ENCODE measurements at places on chromosomes 5 and 9.

- DNase-seq = no peak
Measured at GRCh38 chr5:135279328-135279727, 119.7 kb downstream of the MACROH2A1 start.

- no peak for DNase-seq
Measured at GRCh38 chr9:37329576-37329975, 92.9 kb upstream of the GRHPR start.

DNA sequence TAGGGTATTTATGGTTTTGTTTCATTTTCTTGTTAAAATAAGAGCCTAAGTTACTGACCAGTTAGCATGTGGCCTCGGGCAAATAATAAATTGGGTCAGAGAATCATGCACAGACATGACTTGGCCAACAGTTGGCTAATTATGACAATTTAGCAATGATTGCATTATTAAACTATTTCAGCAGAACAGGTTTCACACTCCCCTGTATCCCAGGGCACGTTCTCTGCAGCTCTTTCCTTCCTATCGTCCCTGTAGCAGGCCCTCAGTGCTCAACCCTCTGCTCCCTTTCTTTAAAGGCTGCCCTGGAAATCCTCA lies 167.9 kb downstream of the TSSK1B start:
- no peak for DNase-seq

GRCh38 chr5:141560151-141560550 lies 58.6 kb downstream of the DIAPH1 start:
- no peak for DNase-seq

DNA sequence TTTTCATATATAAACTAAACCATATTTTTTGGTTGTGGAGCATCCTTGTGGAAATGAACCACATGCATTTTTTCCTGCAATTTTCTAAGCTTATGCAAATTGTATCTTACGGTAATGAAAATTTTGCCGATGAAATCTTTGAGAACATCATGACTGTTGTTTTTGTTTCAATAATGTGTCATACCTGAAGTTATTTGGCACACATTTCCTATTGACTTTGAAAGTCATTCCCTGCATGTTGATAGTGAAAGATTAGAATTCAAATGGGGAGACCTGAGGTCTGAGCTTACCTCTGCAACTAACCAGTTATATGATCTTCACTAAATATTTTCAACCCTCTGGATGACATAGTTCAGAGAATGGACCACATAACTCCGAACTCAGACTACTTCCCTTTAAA lies 88.5 kb downstream of the PRR16 start:
- no peak for DNase-seq

GRCh38 chr5:152051499-152052454 lies 127.1 kb upstream of the GLRA1 start:
- peak; percentile 80 for DNase-seq

DNA sequence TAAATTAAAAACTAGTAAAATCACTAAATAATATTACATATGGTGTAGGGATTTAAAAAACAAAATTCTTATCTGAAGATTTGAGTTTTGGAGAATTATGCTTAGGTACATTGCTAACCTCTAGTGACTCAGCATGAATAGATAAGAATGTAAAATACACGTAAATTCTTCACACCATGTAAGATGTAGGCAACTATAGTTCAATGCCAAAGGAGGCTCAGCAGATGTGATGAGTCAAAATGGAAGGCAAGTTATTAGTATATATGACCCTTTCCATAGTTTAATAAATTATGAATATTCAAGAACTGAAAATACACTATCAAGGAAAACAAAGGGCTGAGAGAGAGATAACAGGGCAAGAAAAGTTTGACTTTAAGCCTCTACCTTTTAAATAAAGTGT lies 79.0 kb downstream of the MRPS30 start:
- DNase-seq = no peak

GRCh38 chr9:92275541-92275940 lies 18.0 kb downstream of the IARS1 start:
- DNase-seq = no peak

- DNase-seq = no peak
Measured at GRCh38 chr5:41371738-41372137, 138.7 kb downstream of the PLCXD3 start.

- no peak for DNase-seq
Measured at GRCh38 chr5:88377705-88378656, 109.3 kb upstream of the TMEM161B start.

DNA sequence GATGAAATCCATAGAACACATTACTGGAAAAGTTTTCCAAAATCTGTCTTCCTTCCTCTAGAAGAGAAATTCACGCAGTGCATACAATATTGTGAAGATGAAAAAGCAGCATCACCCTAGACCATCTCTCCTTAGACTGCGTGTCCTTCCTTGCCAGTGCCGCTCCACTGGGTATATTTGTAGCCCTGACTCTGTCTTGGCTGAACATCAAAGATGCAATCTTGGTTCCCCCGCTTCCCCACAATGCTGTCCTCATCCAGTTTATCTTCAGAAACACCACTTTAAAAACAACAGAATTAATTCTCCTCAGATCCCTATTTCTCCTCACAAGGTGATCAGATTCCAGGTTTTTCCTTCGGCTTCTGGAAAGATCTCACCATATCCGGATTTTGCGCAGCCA lies 53.9 kb downstream of the ROR2 start:
- no peak for DNase-seq

DNA sequence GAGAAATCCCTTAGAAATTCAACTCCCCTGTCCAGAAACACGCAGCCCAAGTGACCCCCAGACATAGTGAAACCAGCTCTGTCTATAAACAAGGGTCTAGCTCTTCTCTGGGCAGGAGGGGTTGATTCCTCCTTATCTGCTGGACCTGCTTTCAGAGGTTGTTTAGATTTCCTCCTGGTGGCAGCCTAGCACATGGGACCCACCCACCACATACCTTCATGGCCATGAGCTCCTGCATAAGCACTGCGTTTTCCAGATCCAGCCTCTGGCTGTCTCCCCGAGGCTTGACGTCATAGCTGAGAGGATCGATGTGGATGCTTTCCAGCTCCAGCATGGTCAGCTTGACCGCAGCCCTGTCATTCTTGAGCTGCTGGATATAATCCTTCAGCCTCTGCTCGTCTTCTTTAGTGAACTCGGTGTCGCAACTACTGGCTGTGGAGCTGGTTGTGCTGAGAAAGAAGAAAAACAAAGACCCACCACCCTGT lies 77.0 kb downstream of the DCP2 start:
- DNase-seq = peak; percentile 20

DNA sequence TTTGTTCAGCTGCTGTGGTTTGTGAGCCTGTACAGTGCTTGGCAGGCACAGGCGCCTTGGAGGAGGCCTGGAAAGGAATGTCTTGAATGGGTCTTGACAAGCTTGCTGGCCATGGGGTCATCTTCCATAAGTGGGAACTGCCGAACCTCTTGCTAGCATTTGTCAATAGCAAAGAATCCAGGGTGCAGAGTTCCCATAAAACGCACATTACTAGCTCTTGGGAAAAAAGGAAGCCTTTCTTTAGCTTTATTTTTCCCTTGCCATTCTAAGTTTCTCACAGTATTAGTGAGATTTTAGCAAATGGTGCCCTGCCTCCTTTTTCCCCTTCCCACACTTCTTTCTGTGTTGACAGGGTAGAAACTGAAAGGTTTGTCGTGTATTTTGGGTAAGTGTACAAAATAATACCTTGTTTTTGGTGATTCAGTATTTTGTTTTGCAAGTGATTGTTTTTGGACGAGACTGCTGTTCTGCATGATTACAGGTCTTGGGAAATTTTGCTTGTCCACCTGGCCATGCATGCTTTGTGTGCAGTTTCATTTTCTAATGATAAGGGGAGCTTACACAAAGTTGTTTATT lies 82.0 kb downstream of the ADGRV1 start:
- DNase-seq = no peak

DNA sequence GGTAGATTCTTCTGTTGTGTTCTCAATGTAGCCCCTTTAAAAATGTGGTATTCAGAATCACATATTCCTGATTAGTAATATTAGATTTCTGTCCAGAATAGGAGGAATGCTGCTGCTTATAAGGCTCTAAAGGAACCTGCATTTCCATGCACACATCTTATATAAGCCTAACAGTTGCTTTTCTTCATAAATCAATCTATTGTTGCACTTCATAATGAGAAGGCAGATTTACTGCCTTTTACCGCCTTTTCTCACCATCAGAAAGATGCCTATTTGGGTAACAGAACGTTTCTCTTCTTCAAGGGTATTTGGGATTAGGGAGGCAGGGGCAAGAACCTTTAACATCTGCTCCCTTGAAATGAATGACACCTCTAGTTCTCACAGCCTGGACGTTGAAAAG lies 243.4 kb downstream of the MLLT3 start:
- no peak for DNase-seq

DNA sequence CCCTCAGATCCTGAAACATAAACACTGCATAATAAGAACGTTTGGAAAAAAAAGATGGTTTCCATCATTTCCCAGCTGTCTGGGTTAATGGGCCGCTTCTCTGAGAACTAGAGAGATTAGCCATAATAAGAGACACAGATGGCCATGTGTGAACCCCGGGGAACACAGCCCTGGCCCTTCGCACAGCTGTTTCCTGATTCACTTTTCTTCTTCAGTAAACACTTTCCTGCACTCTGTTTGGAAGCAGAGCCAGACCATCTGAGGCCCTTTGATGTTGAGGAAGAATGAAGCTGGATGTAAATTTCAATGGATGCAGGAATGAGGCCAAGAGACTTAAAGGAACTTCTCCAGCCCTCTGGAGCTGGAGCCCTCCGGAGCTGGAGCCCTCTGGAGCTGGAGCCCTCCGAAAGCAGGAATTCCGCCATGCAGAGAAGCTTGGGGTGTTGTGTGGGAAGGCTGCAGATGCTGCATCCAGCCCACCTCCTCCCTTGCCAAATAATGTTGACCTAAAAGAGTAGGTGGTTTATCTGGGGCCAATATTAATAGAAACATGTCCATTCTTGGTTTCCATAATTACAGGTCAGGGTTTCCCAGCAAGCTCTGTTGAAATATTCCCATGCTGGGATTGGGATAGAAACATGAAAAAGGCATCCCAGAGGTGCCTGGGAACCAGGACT lies 218.9 kb downstream of the NXNL2 start:
- no peak for DNase-seq

DNA sequence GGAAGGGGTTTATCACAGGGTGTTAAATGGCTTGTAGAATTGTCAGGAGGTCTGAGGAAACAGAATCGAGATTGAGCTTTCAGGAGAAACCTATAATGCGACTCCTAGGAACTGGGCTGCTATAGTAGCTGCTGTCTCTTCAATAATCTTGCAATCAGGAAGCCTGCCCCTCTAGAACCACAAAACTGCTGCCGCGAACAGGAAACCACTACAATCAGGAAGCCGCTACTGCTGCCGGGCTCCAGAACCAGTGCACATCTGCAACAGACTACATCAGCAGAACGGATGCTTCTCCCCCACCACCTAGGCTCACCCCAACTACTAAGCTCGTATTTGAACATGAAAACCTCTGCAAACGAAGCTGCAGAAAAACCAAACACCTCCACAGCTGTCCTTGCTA lies 31.6 kb downstream of the TNFSF8 start:
- DNase-seq = no peak

- peak; percentile 23 for DNase-seq
Measured at GRCh38 chr5:179246227-179246626, 99.0 kb downstream of the ADAMTS2 start.

GRCh38 chr5:99169309-99169708 lies 240.5 kb upstream of the CHD1 start:
- no peak for DNase-seq

DNA sequence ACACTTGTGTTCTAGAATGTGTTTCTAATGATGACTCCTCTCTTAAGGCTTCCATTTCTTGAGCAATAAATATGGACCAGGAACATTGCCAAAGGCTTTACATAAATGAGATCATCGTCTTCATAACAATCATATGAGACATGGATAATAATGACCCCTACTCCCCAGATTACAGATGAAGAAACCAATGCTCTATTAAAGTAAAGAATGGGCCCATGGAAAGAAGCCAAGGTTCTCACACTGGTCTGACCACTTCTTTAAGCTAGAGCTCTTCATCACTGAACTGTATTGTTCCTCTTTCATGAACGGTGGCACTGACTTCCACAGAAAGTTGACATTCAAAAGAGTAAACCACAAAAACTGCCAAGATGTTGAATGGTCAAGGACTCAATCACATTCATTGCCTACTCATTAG lies 65.3 kb downstream of the MARCHF3 start:
- no peak for DNase-seq

DNA sequence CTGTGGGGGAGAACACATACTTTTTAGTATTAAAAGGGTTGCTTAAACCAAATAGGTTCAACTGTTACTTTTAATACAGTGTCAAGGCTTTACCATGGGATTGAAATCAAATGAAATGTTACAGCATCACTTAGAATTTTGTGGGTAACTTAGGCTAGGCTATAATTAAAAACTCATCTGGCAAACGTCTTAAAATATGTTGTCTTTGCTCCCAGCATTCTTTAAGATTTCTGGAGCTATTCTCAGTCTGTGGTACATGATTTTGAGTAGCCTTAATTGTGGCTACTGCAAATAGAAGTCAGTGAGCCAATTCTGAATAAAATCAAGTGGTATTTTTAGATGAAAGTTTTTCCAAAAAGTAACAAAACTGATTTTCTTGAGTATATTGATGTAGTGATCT lies 30.7 kb downstream of the UHRF2 start:
- DNase-seq = no peak

GRCh38 chr9:81379655-81380054 lies 309.7 kb downstream of the TLE1 start:
- DNase-seq = no peak

GRCh38 chr5:106545325-106545724 lies 1125.4 kb downstream of the EFNA5 start:
- DNase-seq = no peak

- DNase-seq = no peak
Measured at GRCh38 chr5:82885627-82886389, 191.4 kb downstream of the TMEM167A start.

- DNase-seq = no peak
Measured at GRCh38 chr5:58273711-58274110, 186.2 kb downstream of the PLK2 start.

DNA sequence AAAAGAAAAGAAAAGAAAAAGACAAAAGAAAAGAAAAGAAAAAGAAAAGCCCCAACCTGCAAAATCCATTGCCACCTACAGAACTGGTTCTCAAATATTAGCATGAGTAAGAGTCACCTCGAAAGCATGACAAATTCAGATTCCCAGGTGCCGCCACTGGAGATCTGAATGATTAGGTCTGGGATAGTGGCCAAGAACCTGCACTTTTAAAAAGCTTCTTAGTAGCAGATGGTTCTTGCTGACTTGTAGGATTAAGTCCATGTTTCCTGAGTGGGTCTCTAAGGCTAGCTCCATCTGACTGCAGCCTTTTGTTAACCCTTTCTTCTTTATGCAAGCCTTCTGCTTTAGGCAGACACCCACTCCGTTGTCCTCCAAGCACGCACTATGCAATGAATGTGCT lies 178.5 kb upstream of the CDH18 start:
- DNase-seq = no peak

GRCh38 chr9:6876195-6876894 lies 118.6 kb downstream of the KDM4C start:
- DNase-seq = no peak

DNA sequence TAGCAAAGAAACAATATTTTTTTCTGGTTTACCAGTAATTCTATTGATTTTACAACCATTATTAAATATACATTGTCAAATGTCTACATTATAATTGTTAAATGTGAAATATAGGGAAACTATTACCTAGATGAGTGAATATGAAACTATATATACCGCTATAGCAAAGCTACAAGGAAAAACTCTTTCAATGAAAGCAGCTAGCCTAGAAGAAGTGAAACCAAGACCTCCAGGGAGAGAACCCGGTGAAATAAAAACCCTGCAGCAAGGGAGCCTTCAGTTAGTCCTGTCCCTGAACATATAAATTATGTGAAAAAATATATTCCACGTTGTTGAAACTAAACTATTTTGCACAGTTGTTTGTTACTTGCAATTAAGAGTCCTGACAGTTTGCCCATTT lies 913.1 kb downstream of the EFNA5 start:
- DNase-seq = no peak

Measured in H9 (cell line).